ENCODE measurements at places on chromosomes 6 and 20.

- peak; percentile 74 for DNase-seq
Observed at GRCh38 chr6:6680526-6680925, 92.0 kb downstream of the LY86 start.

DNA sequence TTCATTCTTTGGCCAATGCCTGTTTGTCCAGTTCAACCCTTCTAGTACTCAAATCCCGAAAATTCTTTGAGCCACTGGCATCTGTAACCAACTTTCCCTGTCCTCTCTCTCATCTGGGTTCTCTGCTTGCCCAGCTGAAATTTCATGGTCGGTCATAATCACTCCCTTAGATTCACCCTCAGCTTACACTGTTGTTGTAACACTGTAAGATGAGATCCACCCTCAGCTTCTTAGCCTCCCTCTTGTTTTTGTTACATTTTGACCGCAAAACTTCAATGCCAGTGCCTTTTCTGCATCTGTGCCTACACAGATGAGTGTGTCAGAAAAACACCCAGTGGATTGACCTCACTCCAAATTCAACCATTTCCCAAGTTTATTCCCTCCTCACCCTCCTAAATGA, 291.1 kb upstream of the AGPAT4 start:
- DNase-seq: no peak

- peak; percentile 34 for DNase-seq
Observed at GRCh38 chr6:70709826-70710225, 42.1 kb downstream of the SMAP1 start.

DNA sequence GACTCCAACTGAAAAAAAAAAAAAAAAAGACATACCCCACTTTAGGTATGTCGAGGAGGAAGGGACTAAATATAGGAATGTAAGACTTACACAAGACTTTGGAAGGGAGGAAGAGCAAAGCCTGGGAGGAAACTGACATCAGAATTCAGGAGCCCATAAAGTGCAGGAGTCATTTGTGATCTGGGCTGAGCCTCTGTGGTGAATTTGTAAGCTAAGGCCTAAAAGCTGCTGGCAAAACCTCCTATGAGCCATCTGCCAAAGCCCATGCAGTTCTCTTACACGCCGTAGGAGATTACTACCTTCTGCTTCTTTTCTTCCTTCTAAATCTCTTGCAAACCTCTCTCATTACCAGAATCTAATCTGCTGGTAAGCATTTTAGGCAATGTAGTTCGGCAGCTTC, 52.0 kb upstream of the THEMIS start:
- DNase-seq: no peak

DNA sequence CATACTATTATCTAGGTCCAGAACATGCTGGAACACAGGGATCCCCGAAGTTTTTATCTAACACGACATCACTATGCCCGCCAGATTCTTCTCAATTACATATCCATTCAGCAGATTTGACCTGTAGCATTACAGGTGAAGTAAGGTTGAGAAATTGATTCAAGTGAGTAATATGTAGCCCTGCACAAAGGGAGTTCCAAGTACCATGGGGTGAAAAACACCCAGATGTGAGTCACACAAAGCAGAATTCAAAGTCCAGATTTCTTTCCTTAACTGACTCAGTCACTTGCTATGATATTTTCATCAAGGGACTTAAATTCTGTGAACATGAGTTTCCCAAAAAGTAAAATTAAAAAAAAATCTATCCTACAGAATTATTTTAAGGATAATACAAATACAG, 655.4 kb upstream of the PTCHD4 start:
- peak; percentile 15 for DNase-seq

DNA sequence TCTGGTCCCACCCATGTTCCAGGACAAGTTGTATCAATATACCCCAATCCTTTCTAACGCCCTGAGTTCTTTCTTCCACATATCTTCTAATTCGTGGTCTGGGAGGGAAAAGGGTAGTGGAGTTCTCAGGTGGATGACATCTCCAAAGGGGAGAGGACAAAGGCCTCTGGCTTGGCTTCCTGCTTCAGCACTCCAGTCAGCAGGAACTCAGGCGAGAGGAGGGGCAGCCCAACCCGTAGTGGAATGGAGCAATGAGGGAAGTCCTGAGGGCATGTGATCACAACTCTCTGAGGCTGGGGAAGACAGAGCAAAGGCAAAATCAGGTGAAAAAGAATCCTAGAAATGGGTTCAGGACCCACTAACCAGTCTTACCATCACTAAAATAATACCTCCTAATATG, 9.6 kb upstream of the NRM start:
- no peak for DNase-seq

- DNase-seq: no peak
Observed at GRCh38 chr20:57025666-57026224, 240.7 kb downstream of the BMP7 start.

DNA sequence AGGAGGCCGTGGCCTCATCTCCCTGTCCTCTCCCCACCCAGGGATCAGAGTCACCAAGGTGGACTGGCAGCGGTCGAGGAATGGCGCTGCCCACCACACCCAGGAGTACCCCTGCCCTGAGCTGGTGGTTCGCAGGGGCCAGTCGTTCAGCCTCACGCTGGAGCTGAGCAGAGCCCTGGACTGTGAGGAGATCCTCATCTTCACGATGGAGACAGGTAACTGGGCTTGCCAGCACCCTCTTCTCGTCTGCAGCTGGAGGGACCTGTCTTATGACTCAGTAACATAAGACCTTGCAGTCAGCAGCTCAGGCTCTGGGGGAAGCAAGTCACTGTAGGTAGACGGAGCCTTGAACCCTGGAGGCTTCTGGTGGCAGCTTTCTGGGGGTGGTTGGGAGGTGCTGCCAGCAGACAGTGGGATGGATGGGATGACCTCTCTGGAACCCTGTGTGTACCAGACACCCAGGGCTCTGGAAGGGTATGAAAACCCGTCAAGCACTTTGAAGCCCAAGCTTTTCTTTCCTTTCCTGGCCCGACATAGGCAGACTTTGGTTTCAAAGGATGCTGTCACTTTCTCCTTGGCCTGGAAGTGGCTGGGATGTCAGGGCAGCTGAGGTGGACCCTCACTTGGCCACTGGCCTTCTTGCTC, 13.8 kb downstream of the TGM6 start:
- DNase-seq: no peak

GRCh38 chr6:162702446-162702845, 25.1 kb downstream of the PRKN start:
- no peak for DNase-seq

DNA sequence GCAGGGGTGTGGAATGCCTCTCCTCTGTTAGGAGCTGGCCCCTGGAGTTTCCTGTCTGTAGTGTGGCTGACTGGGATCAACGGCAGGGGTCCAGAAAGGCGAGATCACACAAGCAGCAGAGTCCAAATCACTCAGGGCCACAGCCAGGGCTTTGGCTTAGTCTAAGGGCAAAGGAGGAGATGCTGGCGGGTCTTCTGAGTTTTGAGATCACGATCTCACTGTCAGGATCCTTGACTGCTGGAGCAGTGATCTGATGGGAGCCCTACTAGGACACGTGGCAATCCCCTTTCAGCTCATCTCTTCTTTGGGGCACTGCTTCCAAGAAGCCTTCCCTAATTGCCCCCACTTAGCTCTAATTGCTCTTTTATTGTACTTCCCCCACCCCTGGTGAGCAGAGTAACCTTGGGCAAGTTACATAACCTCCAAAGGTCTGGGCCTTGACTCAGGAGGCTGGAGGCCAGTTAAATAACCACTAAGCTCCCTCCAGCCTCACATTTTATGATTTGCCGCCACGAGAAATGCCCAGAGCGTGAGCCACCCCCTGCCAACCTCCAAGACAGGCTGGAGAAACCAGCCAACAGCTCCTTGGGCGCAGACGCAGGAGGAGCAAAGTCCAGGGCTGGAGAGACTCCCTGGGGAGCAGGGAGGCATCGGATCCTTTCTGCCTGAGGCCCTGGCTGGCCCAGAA, 12.0 kb downstream of the KCNK5 start:
- no peak for DNase-seq

DNA sequence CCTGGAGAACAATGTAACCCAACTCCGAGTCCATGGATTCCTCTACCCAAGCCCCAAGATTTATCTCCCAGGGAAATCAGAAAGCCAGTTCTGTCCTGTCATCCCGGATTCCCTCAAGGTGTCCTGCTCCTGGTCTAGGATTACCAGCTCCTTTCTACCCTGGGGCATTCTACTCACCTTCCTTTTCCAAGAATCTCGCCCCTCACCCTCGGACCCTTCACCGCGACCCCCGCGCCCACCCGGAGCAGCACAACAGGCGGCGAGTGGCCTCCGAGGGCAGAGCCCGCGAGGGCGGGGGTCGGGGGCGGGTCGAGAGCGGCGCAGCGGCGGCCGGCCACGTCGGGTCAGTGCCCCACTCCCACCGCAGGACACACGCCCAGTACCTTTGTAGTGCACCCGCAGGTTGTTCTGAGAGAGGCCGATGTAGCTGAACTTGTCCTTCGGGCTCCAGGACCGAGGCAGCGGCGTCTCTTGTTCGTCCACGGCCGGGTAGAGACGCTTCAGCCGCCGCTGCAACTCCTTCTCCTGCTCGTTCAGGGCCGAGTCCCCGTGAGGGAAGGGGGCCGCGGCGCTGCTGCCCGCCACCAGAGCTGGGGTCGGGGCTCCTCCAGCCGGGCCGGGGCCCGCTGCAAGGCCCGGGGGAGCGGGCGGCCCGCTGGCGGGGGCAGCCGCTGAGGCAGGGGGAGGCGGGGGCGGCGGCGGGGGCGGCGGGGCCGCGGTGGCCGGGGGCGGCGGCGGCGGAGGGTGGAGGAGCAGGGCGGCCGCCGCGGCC, 897 bp downstream of the RANBP9 start:
- DNase-seq: no peak

- DNase-seq: no peak
Observed at GRCh38 chr6:130574146-130574545, 208.3 kb downstream of the TMEM200A start.

- no peak for DNase-seq
Observed at GRCh38 chr20:51412333-51412871, 130.1 kb downstream of the NFATC2 start.

DNA sequence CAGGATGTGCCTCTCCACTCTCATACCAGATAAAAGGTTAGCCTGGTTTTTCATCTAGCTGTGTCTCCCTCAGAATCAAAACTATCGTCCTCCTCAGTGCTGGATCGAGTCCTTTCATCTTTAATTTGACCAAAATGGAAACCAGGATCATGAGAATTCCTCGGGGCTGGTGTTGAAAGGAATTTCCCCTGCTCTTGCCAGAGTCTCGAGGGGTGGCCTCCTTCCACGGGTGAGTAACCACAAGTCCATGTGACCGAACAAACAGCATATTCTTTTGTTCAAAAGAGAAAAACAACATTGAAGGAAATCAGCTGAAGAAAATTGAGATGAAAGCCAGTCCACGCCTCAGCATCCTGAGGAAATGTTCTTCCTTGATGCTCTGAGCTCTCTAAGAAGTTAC, 165.9 kb upstream of the CDYL start:
- peak; percentile 86 for DNase-seq

DNA sequence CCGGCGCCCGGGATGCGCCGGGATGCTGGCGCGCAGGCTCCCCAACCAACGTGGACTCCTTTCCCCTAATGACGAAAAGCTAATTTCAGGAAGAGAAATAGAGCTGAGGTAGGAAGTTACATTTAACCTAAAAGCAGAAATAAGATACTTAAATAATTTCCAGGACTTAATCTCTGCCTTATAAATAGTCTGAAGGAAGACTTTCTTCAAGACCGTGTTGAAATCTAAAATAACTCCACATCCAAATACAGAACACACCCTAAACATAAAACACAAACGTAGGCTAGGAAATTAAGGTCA, 1.3 kb downstream of the ASF1A start:
- DNase-seq: no peak

- DNase-seq: no peak
Observed at GRCh38 chr6:43873806-43874714, 104.0 kb downstream of the VEGFA start.

GRCh38 chr6:159434410-159434809, 258.6 kb downstream of the SOD2 start:
- DNase-seq: no peak

DNA sequence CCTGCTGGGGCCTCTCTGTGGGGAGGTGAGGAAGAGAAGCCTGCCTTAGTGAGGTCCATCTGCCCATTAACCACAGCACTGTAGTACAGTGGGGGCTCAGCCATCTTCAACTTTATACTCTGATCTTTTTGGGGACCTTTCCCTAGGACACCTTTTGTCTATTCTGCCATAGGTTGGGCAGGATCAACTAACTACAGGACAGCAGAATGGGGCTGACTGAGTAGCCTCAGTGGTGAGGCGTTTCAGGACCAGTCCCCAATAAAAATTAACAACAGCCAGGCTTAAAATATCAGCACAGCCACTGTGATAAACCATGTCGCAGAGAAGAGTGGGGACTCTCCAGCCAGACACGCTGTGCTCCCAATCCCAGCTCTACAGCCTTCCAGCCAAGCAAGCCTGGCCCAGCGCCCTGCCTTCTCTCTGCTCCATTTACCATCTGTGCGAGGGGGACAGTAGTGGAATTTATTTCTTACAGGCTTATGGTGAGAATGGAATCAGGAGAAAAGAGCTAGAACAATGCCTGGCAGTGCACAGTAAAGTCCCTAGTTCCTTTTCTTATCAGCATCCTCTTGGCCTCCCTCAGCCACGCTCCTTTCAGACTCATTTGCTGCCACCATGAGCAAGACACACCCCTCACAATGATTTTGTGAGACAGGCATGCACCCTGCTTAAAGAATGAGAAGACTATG, 75.5 kb downstream of the SLC22A23 start:
- DNase-seq: no peak

DNA sequence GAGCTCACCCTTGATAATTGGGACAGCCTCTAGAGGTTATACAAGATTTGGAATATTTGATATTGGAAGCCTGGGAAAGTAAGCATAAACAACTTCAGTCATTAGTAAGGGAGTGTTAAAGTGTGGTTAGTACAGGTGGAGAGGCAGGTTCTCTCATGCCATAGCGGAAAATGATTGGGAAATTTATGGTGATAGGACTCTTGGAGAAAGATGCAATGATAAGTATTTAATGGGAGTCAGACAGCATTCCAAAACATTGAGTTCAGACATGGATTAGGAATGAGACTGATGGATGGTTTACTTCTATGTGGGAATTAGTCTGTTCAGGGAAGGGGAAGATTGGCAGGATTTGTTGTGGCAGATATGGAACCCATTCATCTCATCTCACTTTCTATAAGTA, 152.7 kb downstream of the MCHR2 start:
- DNase-seq: no peak

DNA sequence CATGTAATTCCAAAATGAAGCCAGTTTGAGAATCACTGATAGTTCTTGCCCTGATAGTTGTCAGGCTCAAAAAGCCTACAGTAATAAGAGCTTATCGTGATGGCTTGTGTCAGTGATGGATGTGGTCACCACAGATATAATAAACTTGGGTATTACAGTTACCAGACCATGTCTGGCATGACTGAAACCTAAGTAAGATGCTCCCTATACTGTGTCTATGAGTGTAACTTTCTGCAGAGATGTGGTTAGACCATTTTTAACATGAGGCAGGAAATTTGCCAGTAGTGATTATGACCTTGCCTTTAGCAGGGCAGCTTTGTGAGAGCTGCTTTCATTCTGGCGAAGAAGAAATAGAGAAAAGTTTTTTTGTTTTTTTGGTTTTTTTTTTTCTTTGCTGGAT, 90.2 kb downstream of the ANKS1A start:
- DNase-seq: no peak

- DNase-seq: no peak
Observed at GRCh38 chr6:101429270-101429669, 35.8 kb downstream of the GRIK2 start.
